Activated naive CD4-positive, alpha-beta T cell treated with Interleukin-2 at 50 U/mL for 16 hours (primary cell): ENCODE measurements at places on chromosomes 1 and 21.

DNA sequence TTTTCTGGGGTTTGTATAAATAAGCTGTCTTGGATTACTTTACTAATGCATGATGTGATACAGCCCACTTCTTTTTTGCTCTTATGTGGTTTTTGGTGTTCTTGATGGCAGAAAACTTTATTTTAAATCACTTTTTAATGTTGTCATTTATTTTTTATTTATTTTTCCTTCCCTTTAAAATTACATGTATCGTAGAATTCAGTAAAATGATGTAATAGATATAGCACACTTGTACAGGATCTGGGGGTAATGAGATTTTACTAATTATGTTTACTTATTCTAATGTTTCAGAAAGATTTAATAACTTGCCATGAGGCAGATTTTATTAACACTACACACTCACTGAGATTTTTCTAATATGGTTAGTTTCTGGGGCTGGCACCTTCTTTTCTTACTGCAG is 701 bp upstream of the B3GALT2 start:
- DNase-seq, result no peak

DNA sequence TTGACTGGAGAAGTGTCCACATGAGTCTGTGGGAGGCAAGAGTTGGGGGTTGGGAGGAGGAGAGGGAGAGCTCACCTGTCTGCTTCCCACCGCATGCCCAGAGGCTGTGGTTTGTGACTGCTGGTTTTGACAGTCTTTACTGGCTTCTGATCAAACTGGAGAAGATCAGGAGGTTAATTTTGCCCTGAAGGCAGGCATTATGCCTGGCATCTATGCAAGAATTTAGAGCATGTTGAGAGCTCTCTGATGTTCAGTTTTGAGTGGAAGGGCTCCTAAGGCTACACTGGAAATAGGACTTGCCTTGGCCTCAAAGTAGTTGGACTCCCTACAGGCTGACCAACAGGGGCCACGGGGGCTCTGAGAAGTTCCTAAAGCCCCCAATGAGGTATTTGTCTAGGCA is 101.6 kb downstream of the TLR5 start:
- DNase-seq, result no peak

GRCh38 chr1:104797982-104798381 is 1048.3 kb downstream of the AMY1C start:
- DNase-seq, result no peak

GRCh38 chr1:226401355-226402303 is 6.3 kb downstream of the PARP1 start:
- DNase-seq, result no peak

DNA sequence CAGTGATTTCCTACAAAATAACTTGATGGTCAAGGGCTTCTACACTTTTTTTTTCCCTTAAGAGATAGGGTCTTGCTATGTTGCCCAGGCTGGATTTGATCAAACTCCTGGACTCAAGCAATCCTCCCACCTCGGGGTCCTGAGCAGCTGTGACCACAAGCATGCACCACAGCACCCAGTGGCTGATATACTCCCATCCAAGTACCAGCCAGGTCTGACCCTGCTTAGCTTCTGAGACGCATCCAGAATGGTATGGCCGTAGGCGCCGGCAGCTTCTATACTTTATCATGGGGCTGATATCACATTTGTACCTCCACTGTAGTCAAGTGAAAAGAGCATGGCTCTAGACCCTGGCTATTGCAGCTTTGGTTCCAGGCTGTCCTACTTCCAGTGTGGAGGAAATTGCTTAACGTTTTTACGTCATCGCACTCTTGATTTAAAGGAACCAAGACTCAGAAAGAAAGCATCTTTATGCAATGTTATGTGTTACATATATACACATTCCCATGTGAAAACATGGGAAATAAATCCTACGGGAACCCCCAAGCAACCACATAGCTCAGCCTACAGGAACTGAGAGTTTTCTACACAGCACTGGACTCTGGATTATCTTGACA is 39.5 kb downstream of the PDPN start:
- no peak for DNase-seq

- no peak for DNase-seq
Observed at GRCh38 chr1:234776876-234777855, 167.2 kb upstream of the IRF2BP2 start.

GRCh38 chr21:42622284-42622683 is 31.1 kb upstream of the PDE9A start:
- no peak for DNase-seq

GRCh38 chr1:204599098-204599497 is 82.9 kb downstream of the MDM4 start:
- no peak for DNase-seq

GRCh38 chr1:9601942-9602793 is 13.5 kb downstream of the TMEM201 start:
- DNase-seq, result no peak

DNA sequence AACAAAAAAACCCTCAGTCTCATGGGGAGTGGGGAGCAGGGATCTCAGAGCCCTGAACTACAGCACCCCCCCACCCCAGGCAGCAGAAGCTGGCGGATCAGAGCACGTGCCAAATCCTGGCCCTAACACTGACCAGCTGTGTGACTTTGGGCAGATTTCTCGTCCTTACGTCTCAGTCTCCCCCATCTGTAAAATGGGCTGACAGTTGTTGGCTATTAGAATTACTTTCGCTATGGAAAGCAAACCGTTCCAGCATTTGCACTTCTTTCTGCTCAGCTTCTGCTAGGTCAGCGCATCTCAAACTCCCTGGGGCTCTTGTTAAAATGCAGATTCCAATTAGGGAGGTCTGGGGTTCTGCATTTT is 15.5 kb downstream of the TNFRSF8 start:
- no peak for DNase-seq
